ENCODE measurements at places on chromosomes 11 and 22.

DNA sequence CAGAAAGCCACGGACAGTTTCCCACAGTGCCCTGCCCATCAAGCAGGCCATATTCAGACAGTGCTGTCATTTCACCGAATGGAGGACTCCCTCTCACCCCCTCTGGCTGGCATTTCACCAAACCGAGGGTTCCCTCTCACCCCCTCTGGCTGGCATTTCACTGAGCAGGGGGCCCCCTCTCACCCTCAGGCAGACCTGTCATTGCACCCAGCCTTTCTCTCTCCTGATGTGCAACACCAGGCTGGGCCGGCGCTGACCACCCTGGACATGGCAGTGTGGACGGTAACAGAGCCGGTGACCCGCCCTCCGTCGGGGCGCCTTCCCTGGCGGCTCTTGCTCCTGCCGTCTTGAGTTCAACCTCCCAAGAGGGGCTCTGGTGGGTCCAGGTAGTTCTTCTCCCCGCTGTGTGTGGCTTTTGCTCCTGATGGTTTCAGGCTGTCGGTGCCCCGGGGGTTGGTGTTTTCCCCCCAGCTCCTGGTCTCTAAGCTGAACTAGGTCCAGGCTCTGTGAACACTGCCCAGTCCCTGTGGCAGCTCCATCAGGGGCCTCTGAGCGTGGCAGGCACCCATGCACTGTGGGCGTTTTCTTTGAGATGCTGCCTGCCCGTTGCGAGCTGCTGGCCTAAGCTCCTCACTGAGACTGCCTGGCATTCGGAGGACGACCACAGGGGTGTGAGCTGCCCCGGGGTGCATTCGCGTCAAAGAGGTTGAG lies 46.9 kb downstream of the SMIM38 start:
- no peak for DNase-seq

- no peak for DNase-seq
Observed at GRCh38 chr11:2886191-2886894, 768 bp upstream of the CDKN1C start.

- no peak for DNase-seq
Observed at GRCh38 chr11:502288-503178, 4.5 kb downstream of the RNH1 start.

GRCh38 chr11:74221816-74222215 lies 50.7 kb downstream of the PPME1 start:
- DNase-seq = no peak

DNA sequence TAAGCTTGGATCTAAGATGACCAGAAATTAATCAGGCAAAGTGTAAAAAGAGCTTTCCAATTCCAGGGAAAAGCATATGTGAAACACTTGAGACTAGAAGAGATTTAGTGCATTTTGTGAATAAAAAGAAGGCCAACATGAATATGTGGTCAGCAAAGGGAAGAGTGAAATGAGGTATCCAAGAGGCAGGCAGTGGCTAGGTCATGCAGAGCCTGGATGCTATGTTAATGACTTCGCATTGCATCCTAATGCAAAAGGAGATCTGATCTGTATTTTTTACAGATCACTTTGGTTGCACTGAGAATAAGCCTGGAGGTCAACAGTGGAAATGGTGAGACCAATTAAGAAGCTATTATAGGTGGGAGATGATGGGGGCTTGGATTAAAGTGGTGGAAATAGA lies 641.3 kb upstream of the CCDC90B start:
- no peak for DNase-seq

DNA sequence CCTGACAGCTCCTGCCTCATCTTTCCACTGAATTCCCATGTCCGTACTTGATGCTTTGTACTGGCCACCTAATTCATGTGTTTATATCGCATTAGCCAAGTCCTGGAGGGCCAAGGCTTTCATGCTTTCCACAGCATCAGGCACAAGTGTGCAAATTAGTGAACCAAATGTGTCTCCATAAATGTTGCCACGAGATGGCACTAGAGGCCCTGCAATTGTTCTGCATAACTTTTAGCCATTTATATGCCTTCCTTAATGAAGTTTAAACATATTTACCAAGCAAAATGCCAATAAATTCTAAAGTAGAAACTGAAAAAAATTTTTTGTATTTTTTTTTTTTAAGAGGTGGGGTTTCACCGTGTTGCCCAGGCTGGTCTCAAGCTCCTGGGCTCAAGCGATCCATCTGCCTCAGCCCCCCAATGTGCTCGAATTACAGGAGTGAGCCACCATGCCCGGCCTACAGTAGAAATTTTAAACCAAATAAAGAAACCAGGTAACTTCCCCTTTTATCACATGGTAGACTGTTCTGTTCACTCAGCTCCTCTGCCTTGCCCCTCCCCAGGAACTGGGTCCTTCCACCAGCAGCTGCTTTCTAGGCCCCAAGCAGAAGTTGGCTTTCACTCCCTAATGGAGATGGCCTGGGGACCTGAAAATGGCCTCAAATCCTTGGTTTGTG lies 20.8 kb upstream of the IL18BP start:
- peak; percentile 39 for DNase-seq

Data from stimulated activated CD8-positive, alpha-beta memory T cell treated with anti-CD3 and anti-CD28 coated beads, Interleukin-4, amount 100 ng/mL, for 1 hour (primary cell).